Cardiac fibroblast (primary cell): ENCODE measurements at places on chromosomes 2 and 18.

- DNase-seq, result peak; percentile 18
These were observed 173.1 kb downstream of the SEPTIN10 start for GRCh38 chr2:109440499-109441156.

- peak; percentile 38 for DNase-seq
These were observed 113.9 kb downstream of the MREG start for GRCh38 chr2:215899141-215900074.

DNA sequence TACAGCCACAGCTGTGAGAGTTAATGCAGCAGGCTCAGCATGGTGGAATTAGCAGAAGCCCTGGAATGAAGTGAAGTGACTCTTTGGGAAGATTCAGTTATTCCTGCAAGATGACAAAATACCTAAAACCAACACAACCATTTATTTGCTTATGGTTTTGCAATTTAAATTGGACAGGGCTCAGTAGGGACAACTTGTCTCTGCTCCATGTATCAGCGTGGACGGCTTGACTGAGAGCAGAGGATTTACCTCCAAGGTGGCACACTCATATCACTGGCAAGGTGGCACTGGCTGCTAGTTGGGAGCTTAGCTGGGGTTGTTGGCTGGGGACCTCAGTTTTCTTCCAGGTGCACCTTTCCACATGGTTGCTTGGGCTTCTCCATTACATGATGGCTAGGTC is 58.3 kb downstream of the LTBP1 start:
- no peak for DNase-seq

DNA sequence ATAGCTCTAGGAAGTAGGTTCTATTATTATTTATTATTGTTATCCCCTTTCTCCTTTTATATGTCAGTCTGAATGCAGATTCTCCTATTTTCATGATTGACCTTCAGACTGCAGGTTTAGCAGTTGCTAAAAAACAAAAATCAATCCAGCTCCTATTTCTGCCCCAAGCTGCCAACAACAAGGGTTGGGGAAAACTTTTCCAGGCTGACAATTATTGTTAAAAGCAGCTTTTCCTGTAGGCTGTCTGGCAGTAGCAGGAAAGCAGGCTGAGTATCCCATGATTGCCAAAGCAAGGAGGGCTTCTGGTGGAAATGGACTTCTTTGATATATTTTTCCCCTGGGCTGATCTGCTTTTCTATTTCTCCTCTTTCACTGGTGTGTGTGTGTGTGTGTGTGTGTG is 78.0 kb upstream of the CTLA4 start:
- peak; percentile 35 for DNase-seq

GRCh38 chr18:78983512-78983911 is 3.9 kb downstream of the SALL3 start:
- DNase-seq, result no peak

DNA sequence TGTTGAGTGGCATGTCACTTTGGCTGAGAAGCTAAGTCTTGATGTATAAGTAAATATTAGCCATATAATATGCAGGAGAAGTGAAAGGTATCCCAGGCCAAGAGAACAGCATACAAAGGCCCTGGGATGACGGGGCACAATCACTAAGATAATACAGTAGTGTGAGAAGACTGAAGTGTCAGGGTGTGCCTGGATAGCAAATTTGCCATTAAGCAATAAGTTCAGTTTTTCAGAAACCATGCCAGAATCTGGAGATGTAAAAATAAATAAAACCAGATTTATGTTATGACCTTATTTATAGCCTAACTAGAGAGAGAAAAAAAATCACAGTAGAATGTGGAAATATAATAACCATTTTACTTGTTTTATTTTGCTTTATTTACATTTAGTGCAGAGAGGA is 1858.7 kb upstream of the CELF4 start:
- no peak for DNase-seq

DNA sequence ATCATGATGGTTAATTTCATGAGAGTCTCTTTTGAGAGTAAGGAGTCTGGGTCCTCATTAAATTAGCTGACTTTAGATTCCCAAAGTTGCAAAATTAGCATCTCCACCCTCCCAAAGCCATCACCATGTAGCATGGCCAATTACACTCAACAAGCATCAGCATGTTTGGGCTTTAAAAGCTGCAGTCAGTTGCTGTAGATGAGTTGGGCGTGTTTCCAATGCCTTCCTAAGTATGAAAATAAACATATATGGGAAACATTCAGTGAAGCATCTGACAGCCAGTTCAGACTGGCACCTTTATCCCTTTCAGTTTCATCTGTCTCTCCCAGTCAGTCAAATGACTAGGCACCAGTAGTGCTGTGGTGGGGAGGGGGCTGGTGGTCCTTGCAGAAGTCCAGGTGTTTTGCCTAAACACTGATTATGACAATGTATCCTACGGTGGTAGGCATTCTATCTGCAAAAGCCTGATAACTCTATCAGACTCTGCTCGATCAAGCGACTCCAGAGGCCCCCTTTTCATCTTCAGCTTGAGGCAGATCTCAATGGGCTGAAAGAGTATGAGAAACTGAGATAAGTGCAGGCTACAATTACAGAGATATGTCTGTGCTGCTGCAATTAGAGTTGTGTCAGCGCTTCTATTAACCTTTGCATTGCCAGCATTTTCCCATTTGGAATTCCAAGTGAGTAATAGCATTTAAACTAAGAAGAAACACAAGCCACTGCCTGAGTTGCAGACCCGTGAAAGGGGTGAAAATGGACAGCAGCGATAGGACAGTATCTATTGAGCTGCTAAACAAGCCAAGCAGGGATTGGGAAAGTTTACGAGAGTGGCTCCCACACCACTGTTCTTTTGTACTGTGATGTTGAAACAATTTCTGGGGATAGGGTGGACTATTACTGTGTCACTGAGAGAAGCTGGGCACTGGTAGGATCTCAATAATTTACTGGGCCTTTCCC is 67.3 kb upstream of the SPOPL start:
- peak; percentile 26 for DNase-seq

DNA sequence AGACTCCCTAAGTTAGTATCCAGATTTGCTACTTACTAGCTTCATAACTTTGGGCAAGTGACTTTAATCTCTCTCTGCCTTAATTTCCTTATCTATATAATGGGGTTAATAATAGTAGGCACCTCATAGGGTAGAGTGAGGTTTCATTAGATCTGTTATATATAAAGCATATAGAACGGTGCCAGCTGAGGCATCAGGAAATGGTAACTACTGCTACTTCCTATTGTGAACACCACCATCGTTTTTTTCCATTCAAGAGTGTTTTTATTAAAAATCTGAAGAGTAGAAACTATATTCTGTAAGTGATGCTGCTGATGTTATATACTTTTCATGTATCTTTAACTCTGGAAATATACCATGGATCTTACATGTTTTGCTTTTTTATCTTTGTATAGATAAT is 44.3 kb downstream of the MALT1 start:
- DNase-seq, result no peak

- DNase-seq, result peak; percentile 12
These were observed 71.1 kb downstream of the MTA3 start for GRCh38 chr2:42639340-42640077.

- no peak for DNase-seq
These were observed 416.0 kb upstream of the MMADHC start for GRCh38 chr2:150003544-150003943.

DNA sequence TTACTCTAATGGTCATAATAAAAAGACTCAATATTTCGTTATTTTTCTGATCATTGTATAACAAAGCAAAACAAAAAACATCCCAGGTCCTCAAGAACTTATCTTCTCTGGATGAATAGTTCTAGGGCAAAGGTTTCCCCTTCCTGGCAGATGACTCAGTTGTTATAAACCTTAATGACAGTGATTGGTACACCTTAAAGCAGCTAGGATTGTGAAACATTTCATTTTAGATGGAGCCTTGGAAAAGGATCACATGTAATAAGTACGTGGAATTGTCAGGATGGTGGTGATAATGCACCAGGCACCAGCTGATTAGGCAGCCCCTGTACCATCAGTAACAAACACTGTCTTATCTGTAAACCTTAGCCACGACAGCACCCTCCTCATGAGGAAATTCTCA is 47.2 kb downstream of the MEP1B start:
- DNase-seq, result no peak

- DNase-seq, result no peak
These were observed 31.3 kb downstream of the COLEC12 start for GRCh38 chr18:468955-469790.

DNA sequence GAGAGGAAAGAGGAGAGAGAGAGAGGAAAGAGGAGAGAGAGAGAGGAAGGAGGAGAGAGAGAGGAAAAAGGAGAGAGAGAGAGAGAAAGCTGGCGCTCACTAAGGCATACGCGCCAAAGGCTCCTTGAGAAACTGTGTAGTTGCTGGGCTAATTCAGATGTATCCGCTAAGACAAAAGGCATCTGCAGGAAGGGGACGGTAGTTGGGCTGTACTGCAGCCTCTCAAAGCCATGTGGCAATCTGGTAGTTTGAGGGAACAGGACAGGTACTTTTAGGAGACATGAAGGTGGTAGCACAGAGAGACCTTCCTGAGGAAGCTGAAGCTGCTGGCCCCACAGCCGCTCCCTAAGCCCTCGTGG is 31.6 kb downstream of the THNSL2 start:
- no peak for DNase-seq

DNA sequence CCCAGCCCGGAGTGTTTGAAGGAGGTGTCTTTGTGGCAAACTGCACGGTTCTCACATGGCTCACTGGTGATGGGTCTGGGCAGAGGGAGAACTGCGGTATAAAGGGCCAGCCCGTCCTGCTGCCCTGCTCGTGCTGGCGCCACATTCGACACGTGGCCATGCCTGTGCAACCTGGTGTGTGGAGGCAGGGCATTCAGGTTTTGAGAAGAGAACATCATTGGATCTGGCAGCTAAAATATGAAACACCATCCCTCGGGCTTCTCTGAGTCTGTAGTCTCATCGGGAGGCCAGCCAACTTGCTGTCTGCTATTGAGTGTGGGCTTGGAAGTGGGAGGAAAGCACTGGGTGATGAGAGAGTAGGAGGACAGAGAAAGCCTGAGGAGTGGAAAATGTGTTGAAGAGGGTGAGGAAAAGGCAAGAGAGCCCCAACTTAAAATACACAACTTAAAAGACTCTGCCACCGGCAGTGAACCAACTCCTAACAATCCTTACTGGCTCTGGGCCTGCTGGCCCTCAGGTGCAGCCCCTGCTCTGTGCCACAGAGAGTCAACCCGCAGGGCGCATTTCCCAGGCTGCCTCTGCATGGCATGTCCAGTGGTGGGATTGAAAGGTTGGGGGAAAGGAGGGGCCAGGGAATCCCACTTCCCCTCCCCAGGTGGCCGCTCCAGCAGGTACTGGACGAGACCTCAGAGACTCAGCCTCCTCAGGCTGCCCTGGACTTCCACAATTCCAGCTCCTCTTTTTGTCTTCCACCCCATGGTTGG is 112.7 kb upstream of the DLX2 start:
- DNase-seq, result peak; percentile 47
